PC-9 (cell line): ENCODE measurements at places on chromosomes 5 and 9.
A peak's percentile ranks its signal among the peaks of the same experiment; 100 is the strongest.

DNA sequence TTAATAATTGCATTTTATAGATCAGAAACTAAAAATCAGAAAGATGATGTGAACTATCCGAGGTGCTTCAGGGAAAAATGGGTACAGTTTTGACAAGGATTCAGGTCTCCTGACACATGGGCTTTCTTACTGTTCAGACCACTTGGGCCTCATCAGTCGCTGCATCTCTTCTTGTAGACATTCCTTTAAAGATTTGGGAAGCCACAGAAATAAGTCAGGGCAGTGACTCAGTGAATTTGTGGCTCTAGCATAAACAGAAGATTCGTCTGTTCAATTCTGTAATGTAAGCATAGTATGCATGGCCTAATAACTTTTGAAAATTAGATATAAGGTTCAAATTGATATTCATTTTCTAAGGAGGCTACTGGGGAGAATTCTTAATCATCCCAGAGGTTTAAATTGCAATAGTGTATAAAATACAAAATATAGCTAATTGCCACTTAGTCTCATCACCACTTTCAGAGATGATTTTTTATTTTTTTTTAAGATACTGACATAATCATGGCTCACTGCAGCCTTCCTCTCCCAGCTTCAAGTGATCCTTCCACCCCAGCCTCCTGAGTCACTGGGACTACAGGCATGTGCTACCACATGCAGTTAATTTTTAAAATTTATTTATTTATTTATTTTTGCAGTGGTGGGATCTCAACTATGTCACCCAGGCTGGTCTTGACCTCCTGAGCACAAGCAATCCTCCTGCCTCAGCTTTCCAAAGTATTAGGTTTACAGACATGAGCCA lies 48.9 kb downstream of the RASEF start:
- DNase-seq, result no peak

DNA sequence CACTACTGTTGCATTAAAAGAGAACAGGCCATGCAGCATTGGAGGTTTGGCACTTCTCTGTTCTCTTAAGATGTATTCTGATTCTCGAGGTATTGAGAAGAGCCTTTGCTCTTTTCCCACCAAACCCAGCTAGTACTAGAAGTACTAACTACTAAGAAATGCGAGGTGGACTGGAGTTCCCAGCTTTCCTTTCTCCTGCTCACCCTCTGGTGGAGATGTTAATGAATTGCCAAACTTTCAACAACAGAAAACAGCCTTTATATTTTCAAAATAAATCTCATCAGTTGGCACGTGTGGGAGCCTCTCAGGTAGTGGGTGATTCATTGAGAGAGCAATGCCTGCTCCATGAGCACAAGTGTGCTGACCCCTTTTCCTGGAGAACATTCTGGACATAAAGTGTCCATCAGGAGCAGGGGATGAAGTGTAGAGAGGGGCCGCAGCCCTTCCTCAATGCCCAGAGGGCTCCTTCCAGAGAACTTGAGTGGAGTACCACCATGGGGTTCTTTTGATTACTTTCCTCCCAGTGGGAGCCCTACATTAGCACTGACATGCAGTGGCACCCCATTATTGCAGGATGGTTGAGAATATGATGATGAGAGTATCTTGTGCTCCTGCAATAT lies 45.7 kb downstream of the TMEM174 start:
- DNase-seq, result no peak

DNA sequence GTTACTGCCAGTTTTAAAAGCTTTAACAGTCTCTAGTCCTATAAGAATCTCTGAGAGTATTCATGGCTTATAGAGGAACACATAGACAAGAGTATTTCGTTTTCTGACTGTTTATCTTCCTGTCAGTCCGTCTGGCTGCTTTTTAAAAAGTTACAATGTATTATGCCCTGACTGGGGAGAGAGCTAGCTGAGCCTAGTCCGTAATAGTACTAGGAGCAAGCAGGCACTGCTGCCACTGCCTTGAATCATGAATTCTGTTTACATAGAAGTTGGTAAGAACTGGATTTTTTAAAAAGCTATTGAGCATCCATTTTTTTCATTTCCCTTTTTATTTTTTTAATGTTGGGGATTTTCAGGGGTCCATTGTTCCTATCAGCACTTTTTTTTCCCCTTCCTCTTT lies 26.6 kb downstream of the XPA start:
- no peak for DNase-seq

- no peak for DNase-seq
Measured at GRCh38 chr5:14748180-14748900, 83.8 kb downstream of the OTULIN start.

DNA sequence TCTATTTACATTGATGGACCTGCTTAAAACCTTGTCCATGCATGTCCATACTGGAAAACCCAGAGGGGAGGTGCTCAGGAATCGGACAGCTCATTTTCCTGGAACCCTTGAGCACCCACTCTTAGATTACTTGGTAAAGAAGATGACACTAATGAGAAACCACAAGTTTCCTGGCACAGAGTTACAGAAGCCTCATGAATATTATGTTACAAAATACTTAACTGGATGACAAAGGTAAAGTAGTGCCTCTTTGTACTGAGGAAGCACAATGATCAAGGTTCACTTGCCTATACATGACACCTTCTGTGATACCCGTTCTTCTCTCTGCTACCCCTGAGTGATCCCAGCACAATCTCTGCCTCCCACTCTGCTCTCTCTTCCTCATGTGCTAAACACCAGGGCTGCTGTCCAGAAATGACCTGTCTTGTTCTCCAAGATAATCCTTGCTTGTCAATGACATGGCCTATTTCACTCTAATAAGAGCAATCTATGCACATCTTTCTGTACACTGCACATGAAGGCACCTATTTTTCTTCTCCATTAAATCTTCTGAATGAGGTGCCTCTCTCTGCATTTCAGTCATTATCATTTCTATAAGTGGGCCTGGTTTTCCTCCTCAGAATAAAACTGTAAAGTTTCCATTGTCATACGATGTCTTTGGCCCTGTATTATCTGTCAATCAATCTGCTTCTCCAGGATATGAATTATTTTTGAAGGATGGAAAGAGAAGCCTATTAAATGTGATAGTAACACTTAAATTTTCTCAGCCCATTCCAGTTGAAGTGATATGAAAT lies 684.0 kb upstream of the ACO1 start:
- no peak for DNase-seq

DNA sequence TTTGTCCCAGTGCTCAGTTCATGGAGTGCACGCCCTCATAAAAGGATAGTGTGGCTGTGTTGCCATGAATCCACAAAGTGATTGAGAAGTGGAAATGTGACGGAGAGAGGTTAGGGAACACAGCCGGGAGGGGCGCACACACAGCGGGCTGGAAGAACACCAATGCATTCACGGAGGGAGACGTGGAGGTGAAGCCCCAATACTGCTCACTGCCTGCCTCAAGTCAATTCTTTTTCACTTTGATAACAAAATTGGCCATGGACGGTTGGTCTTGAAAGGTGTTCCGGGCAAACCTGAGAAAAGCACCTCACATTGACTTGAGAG lies 424.1 kb downstream of the MED10 start:
- DNase-seq, result no peak

DNA sequence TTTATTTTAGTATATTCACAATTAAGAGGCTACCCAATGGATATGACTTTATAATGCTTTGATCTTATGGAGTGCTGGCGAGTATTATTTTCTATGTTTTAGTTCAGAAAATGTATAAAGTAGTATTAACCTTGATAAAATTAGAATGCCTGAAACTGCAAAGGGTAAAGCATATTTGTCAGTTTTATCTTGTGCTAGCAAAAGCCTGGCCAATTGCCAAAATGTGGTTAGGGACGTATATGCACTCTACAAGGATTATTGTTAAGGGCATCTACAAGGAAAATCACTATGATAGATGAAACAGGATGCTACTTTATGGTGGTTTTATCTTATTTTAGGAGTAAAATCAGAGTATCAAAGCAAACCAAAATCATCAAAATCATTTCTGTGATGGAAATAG lies 281.7 kb downstream of the CCDC171 start:
- DNase-seq, result no peak

GRCh38 chr5:157510682-157511081 lies 50.7 kb downstream of the NIPAL4 start:
- DNase-seq, result no peak

GRCh38 chr9:94996641-94997040 lies 270.1 kb downstream of the AOPEP start:
- DNase-seq, result no peak

DNA sequence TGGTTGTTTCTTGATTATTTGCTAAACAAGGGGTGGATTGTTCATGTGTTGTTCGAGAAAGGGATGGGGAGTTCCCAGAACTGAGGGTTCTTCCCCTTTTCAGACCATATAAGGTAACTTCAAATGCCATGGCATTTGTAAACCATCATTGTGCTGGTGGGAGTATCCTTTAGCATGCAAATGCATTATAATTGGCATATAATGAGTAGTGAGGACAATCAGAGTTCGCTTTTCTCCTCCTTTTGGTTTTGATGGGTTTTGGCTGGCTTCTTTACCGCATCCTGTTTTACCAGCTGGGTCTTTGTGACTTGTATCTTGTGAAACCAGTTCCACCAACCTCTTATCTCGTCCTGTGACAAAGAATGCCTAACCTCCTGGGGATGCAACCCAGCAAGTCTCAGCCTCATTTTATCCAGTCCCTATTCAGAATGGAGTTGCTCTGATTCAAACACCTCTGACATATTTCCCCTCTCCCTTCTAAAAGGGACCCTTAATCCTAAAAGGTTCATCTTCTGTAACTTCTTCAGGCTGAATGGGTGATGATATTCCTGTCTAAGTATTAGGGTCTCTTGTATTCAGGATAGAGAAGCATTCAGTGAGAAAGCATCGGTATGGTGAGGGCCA lies 8.7 kb upstream of the FBN2 start:
- peak; percentile 23 for DNase-seq

- DNase-seq, result no peak
Measured at GRCh38 chr5:39446231-39446630, 21.5 kb upstream of the DAB2 start.

DNA sequence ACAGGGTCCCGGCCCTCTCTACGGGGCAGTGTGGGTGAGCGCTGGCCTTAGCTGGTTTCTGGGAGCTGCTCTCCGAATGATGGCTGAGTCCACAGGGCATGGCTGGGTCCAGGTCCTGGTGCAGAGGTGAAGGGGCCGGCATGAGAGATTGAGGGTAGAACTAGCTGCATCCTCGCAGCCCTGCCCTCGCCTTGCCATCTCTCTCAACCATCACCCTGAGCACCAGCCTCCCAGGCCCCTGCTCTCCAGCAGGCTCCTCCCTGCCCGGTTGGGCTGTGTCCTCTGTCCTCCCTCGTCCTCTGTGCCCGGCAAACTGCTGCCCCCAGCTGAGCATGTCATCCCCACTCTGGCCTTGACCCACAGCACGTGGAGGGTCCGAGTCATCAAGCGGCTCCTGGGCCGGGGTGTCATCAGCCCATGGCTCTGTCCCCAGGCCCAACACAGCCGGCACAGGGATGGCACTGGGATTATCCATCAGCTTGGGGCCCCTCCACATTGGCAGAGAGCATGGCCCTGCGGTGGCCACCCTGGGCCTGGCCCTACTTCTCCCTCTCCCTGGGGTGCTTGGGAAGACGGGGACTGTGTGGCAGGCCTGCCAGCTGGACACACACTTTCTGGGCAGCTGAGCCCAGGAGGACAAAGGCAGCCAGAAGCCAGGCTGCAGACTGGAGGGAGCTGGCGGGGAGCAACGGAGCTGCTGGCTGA lies 8.4 kb downstream of the FLT4 start:
- DNase-seq, result no peak

- no peak for DNase-seq
Measured at GRCh38 chr9:96245399-96245798, 56.6 kb downstream of the HSD17B3 start.

DNA sequence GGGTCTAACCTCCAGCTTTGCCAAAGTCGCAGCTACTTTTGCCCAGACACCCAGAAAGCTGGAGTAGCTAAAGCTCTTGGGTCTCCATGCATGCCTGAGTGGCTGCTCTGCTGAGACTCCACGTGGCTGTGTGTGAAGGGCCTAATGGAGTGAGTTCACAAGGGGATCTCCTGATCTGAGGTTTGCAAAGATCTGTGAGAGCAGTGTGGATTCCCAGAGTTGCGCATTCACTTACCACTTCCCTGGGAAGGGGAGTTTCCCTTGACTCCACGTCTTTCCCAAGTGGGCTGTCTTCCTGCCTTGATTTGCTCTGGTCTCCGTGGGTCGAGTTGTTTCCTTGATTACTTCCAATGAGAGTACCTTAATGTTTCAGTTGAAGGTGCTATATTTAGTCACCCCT lies 17.6 kb upstream of the CDKN2B start:
- no peak for DNase-seq

DNA sequence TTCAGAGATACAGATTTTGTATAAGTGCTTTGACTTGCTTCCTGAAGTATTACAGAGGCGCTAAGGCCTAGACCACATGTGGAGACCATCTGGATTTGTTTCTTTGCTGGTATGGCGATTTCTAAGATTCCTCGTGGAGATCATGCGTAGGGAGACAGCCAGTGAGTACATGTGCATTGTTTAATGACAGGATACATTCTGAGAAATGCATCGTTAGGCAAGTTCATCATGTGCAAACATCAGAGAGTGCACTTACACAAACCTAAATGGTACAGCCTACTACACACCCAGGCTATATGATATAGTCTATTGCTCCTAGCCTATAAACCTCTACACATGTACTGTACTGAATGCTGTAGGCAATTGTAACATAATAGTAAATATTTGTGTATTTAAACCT lies 16.5 kb upstream of the CEP120 start:
- no peak for DNase-seq

GRCh38 chr9:38686933-38687332 lies 33.0 kb downstream of the FAM240B start:
- DNase-seq, result no peak

- no peak for DNase-seq
Measured at GRCh38 chr9:109914280-109915027, 134.5 kb downstream of the PALM2AKAP2 start.

- no peak for DNase-seq
Measured at GRCh38 chr5:150443242-150444075, 6.1 kb downstream of the RPS14 start.

DNA sequence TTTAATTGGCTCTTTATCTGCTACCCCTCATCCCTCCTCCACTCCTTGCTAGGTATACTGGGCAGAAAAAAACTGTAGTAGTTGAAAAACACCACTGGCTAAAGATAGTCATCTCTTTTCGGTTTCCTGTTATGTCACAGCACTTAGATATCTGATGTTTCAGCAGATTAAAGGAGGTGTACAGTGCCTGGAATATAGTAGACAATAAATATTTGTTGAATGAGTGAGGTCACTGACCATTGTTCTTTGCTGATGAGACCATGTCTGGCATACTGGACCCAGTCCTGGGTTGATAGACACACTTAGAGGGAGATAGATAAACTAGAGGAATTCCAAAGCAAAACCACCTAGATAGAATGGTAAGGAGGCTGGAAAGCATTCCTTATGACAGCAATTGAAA lies 3.2 kb downstream of the GRPEL2 start:
- no peak for DNase-seq

DNA sequence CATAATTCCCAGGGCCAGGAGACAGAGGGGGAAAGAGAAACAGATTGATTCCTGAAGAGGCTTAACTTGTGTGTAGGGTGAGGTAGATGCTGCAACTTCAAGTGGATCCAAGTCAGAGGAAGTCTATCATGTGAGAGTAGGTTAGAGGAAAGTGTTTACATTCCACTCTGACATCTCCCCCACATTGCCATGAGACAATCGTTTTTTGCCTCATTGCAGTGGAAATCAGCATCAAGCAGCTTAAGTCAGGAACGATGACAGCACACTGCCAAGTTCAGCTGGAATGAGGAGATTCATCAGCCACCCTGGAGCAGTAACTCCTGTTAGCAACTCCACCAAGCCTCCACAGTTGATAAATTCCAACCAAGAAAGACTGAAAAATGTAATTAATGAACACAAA lies 689.7 kb upstream of the MEF2C start:
- DNase-seq, result no peak

GRCh38 chr9:12544700-12545099 lies 148.5 kb upstream of the TYRP1 start:
- no peak for DNase-seq

GRCh38 chr5:76269932-76270610 lies 133.0 kb upstream of the IQGAP2 start:
- DNase-seq, result no peak
